GM12865 (cell line): ENCODE measurements at places on chromosomes 11 and 22.

GRCh38 chr22:17366830-17367229 lies 2.4 kb upstream of the CECR2 start:
- DNase-seq, result peak; percentile 29

- no peak for DNase-seq
Observed at GRCh38 chr11:11965192-11965591, 43.2 kb downstream of the DKK3 start.

GRCh38 chr11:63698976-63699733 lies 17.9 kb downstream of the RTN3 start:
- DNase-seq, result no peak

- no peak for DNase-seq
Observed at GRCh38 chr11:130782361-130783222, 133.7 kb downstream of the SNX19 start.

DNA sequence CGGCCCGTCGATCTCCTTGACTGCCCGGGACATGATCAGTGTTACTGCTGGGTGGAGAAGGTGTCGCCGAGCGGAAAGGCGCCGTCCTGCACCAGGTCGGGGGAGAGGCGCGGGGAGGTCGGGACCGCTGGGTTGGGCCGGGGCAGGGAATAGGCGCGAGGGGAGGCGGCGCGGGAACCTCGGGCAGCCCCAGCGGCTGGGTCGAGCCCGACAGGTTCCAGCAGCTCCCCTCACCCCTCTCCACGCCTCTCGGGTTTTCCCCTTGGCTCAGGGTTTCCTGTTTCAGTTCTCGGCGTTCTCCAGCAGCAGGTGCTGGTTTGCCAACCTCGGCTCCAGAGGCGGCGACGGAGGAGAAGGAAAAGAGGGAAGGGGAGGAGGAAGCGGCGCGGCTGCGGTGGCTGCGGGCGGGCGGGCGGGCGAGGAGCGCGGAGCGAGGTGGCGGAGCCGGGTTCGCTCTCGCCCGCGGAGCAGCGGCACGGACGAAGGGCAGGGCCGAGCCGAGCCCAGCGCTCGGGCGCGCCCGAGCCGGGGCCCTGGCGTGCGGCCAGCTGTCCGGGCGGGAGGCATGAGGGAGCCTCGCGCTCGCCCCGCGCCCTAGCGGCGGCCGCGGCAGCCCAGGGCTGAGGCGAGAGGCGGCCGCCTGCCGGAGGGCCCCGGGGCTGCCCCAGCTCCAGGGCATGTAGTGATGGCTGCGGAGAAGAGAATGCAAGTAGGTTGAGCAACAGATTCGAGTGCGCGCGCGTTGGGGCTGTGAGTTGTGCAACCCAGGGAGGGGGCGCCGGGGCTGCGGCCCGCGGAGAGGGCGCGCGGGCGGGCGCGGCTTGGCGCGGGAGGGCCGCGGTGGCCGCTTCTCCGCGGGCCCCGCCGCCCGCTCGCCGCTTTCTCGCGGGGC lies at the start of gene ZC3H12C:
TSS of gene ZC3H12C (plus strand) at position 878 of the 892 bp plus-strand sequence. CDS start 20 bp downstream, outside the sequence.
- DNase-seq, result peak; percentile 88

GRCh38 chr11:384511-384910 lies 9.5 kb upstream of the PKP3 start:
- DNase-seq, result no peak

- no peak for DNase-seq
Observed at GRCh38 chr11:36775756-36776155, 177.7 kb upstream of the RAG2 start.

- DNase-seq, result no peak
Observed at GRCh38 chr11:71358122-71358728, 90.0 kb downstream of the DHCR7 start.

GRCh38 chr11:8759634-8760033 lies 77.0 kb downstream of the RPL27A start:
- DNase-seq, result no peak

DNA sequence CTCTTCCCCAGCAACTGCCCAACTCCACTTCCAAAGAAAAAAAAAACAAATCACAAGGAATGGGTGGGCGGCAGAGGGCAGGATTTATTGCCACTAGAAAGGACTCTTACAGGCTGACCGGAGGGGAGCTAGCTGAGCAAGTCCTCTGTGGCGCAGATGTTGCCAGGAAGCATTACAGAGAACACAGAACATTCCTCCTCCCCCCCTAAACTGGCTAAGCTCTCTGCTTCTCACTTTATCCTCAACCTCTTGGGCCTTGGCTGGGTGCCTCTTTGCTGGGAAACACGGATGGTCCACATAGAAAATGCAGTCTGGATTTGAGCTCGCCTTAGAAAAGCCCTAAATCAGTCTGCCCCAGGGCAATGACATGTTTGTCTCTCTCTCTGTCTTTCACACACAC lies 12.6 kb upstream of the FJX1 start:
- no peak for DNase-seq

DNA sequence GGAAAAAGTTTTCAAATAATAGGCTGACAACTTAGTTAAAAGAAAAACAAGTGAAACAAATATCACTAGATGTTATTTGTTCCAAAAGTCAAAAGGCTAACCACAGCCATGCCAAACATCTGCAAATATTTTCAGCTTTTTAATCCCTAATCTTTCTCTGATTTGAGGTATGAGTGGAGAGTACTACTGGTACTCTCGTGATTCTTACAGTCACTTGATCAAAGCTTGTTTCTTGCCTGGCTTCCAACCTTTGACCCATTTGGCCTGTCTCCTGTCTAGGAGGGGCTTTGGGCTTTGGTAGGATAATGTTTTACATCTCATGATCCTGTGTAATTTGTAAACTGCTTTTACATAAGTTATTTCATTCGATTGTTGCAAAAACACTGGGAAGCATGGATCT lies 301.8 kb upstream of the SORL1-AS1 start:
- DNase-seq, result no peak

- no peak for DNase-seq
Observed at GRCh38 chr22:34356481-34356880, 436.2 kb upstream of the LARGE1 start.

DNA sequence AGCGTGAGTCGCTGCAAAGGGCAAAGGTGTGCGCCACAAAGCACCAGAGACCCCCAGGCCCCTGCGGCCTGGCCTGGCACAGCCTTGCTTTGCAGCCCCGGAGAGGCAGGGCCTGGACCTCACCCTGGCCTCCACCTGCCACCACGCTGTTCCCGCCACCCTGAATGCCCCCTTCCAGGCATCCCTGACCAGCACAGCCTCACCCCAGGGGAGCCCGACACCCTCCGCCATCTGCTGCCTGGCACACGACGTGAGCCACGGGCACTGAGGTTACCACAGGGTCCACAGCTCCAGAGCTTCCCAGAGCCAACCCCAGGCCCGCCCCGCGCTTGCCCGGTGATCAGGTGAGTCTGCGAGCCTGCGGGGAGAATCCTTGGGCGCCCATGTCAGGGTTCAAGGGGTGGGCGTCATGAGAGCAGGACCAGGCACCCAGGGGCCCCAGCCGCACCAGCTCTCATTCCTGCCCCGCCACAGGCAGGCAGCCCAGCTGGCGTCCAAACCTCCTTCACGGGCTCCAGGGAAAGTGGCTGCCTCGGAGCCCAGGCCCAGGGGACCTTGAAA lies 171.3 kb downstream of the BRD1 start:
- no peak for DNase-seq

- DNase-seq, result no peak
Observed at GRCh38 chr11:35968386-35969088, 24.7 kb downstream of the LDLRAD3 start.

DNA sequence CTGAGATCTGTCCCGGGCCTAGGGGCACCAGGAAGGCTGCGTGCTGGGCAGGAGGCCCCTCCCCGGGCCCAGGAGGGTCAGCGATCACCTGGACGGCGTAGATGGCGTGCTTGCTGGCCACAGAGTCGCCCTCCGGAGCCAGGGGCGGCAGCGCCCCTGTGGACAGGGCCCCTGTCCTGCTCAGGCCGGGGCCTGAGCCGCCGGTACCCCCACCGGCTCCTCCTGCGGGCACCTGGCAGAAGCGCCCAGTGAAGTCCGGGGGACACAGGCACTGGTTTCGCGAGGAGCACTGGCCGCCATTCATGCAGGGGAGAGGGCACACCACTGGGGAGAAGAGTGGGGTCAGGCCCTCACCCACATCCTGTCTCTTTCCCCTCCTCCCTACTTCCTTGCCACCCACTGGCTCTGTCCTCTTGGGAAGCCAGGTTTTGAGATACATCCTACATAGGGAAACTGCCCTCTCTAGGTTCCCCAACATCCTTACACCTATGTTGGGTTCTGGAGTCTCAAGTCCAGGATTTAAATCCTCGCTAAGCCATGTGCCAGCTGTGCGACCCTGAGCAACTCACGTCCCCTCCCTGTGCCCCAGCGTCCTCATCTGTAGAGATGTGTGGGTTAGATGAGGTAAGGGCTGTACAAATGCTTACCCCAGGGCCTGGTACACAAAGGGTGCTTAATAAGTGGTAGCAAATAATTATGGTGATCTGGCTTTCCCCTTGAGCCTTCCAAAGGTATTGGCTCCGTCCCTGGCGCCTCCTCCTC lies 3.9 kb downstream of the LTBP3 start:
- DNase-seq, result no peak

DNA sequence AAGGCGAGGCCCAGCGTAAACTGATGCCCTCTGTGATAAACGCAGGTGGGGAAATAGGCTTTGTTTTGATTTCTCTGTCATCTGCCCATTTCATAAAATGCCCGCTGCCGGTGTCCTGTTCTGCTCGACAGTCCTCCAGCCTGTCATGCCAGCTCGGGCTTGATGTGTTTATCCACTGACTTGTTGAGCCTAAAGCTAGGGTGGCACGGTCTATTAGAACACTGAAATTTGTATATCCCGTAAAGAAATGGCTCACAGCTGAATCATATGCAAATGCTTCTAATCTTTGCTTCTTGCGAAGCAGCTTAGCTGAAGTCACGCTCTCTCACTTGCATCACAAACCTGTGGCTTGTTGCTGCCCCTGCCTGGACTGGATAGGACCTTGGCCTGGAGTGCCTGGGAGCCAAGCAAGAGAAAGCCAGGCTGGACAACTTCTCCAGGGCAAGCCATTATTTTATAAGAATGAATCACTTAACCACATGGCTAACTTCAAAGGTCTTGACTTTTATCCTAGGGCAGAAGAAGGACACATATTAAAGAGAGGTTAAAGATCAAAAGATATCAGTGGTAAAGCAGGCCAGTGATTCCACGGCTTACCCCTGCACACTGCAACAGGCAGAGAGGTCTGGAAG lies 33.1 kb downstream of the EHF start:
- DNase-seq, result no peak

- DNase-seq, result no peak
Observed at GRCh38 chr11:72222106-72222891, 2.3 kb upstream of the INPPL1 start.

DNA sequence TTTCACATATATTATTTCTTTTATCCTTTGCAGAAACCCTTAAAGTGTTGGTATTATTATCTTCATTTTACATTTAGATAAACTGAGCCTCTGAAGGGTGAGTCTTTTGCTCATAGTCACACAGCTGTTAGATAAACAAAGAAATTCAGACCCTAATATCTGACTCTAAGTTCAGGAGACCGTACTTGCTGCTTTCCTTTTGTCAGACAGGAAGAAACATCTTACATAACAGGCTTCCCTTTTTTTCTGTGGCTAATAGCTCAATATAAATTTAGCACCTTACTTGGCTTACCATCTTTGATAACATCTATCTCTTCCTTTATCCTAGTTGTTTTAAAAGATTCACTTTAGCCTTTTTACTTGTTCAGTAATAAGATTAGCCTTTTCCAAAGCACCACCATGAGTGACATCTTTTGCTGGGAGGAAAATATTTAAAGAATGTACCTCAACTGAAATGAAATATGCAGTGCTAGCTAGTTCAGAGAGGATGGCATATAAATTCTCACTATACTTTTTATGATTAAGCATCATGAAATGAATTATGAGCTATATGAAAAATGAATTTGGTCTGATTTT lies 128.6 kb downstream of the WNT11 start:
- no peak for DNase-seq

- DNase-seq, result peak; percentile 95
Observed at GRCh38 chr22:36383110-36383581, 4.6 kb downstream of the MYH9 start.

GRCh38 chr22:34055525-34056200 lies 135.4 kb upstream of the LARGE1 start:
- peak; percentile 63 for DNase-seq

DNA sequence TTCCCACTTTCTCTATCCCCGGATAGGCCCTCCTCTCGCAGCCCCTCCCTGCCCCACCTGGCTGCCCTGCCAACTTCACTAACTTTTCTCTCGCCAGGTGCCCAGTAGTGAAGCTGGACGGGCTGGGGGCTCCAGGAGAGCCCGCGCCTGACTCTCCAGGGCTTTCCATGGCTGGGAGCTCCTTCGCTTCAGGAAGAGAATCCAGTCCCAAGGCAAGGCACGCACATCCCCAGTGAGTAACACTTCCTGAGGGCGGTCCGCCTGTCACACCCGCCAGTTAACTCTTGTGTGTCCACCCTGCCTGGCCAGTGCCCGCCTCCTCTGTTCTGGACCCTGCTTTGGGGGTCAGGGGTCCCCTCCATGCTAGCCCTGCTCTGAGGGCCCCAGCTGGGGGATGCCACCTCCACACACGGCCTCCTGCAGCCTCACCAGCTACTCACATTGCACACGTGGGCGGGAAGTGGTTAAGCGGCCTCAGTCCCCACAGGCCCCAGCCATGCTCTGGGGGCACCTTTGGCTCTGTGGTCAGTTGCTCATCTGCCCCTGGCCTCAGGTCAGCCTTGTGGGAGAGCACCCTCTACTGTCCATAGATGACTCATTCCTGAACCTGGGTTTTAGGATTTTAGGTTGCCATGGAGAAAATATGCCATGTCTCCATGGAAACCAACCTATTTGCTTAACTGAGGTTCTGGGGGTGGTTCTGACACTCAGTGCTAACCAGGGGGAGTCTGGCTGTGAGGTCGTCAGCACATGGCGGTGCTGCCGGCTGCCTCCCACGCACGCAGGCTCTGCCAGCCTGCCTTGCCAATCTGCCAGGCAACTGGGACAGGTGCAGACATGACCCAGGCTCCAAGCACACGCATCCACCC lies at the start of gene RIN1:
TSS of gene RIN1 (minus strand) at position 201 of the 869 bp plus-strand sequence. CDS start at position 169, 32 bp downstream.
- peak; percentile 89 for DNase-seq

GRCh38 chr22:44596396-44597125 lies 98.5 kb upstream of the RTL6 start:
- DNase-seq, result no peak

- no peak for DNase-seq
Observed at GRCh38 chr22:47092896-47093311, 330.5 kb downstream of the TBC1D22A start.

- DNase-seq, result peak; percentile 79
Observed at GRCh38 chr11:74992852-74993251, 4.1 kb downstream of the NEU3 start.
